Endodermal cell (in vitro differentiated cells): ENCODE measurements at places on chromosomes 16 and 17. TPM values are rescaled to one million over a fixed set of nuclear protein-coding genes. Genes with fewer than 3 reads are reported as not detected.

- no peak for DNase-seq
- H3K4me1 ChIP-seq, result no peaks in the 10 kb centered on the region
- H3K27me3 ChIP-seq, result peaks cover 24% of the 10 kb centered on the region
- no peaks in the 10 kb centered on the region for H3K36me3 ChIP-seq
- H3K4me3 ChIP-seq, result no peak overlapping the region
- H3K27ac ChIP-seq, result no peak overlapping the region
Observed at GRCh38 chr17:74417178-74418045, 14.5 kb upstream of the GPRC5C start.

DNA sequence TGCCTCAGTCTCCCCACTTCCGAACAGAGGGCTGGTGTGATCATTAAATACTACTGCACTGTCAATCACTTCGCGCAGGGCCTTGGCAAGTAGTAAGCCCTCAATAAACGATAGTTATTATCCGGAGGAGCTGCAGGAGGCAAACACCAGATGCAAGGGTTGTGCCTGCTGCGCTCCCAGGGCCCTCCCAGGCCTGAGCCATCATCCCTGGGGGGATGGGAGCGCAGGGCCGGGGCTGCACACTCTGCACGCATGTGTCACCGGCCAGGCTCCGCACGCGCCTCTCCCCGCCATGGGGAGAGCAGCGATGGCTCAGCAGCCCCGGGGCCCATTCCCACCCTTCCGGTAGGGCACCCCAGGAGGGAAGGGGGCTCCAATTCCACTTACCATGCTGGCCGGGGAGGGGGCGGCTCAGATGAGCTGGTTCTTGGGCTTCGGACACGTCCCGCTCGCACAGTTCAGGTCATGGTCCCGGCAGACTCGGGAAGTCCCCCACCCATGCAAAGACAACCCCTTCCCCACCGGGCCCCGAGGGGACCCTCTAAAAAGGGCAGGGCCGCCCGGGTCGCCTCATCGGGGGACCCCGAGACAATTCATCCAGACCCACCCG, 681 bp downstream of the XPO6 start:
- DNase-seq, result peak; percentile 68
- H3K27me3 ChIP-seq, result no peaks in the 10 kb centered on the region
- peaks cover 7% of the 10 kb centered on the region for H3K4me1 ChIP-seq
- peak overlapping the region; percentile 90 for H3K4me3 ChIP-seq

OVCA2 gene
- total RNA-seq, result 19.0 to 20.1 TPM (median 19.8 TPM) in 3 replicates

DNA sequence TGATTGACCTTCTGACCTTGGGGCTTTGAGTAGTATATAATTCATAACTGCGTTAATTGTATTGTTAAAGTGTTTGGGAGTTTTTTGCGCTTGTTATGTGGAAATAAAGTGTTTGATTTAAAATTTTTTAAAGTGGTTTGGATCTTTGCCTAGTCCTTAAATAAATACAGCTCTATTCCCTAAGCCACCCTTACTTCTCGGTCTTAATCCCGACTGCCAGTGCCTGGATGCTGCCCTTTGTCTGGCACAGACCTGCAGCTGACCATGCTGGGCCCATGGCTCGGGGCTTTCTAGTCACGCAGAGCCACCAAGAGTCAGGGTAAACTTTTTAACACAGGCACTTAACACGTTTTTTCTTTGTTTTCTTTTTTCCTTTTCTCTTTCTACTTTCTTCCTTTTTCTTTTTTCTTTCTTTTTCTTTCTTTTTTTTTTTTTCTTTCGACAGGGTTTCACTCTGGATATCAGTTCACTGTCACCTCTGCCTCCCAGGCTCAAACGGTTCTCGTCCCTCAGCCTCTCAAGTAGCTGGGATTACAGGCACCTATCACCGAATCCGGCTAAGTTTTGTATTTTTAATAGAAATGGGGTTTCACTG, 19.6 kb upstream of the SLC5A11 start:
- no peak overlapping the region for H3K4me3 ChIP-seq
- H3K27ac ChIP-seq, result no peak overlapping the region
- H3K27me3 ChIP-seq, result no peaks in the 10 kb centered on the region
- no peaks in the 10 kb centered on the region for H3K4me1 ChIP-seq

TTC19 gene
- 45.4 to 57.1 TPM (median 53.2 TPM) in 3 replicates for total RNA-seq

GRCh38 chr17:6473128-6473767, 29.0 kb downstream of the PIMREG start:
- no peaks in the 10 kb centered on the region for H3K27me3 ChIP-seq
- no peaks in the 10 kb centered on the region for H3K36me3 ChIP-seq
- peak; percentile 98 for DNase-seq
- H3K4me1 ChIP-seq, result peaks cover 6% of the 10 kb centered on the region
- H3K4me3 ChIP-seq, result no peak overlapping the region

- DNase-seq, result no peak
- peaks cover 28% of the 10 kb centered on the region for H3K36me3 ChIP-seq
- no peak overlapping the region for H3K27ac ChIP-seq
- no peak overlapping the region for H3K4me3 ChIP-seq
- no peaks in the 10 kb centered on the region for H3K27me3 ChIP-seq
Observed at GRCh38 chr16:88807626-88808453, 3.9 kb downstream of the APRT start.

CHMP1A gene
- 74.5 to 106 TPM (median 103 TPM) in 3 replicates for total RNA-seq

GRCh38 chr16:56311208-56312027, 113.9 kb downstream of the AMFR start:
- no peak overlapping the region for H3K4me3 ChIP-seq
- no peaks in the 10 kb centered on the region for H3K27me3 ChIP-seq
- H3K27ac ChIP-seq, result no peak overlapping the region

GRCh38 chr16:71709229-71709781, 15.2 kb downstream of the PHLPP2 start:
- no peak overlapping the region for H3K4me3 ChIP-seq
- H3K27ac ChIP-seq, result no peak overlapping the region
- H3K36me3 ChIP-seq, result no peaks in the 10 kb centered on the region

- H3K4me3 ChIP-seq, result no peak overlapping the region
- H3K27me3 ChIP-seq, result no peaks in the 10 kb centered on the region
- H3K4me1 ChIP-seq, result no peaks in the 10 kb centered on the region
- no peak for DNase-seq
Observed at GRCh38 chr17:34313164-34313563, 6.1 kb upstream of the CCL8 start.

- no peak overlapping the region for H3K4me3 ChIP-seq
- DNase-seq, result no peak
- H3K36me3 ChIP-seq, result no peaks in the 10 kb centered on the region
- no peaks in the 10 kb centered on the region for H3K27me3 ChIP-seq
Observed at GRCh38 chr16:13157082-13157481, 255.7 kb downstream of the SHISA9 start.

- no peaks in the 10 kb centered on the region for H3K27me3 ChIP-seq
- H3K4me3 ChIP-seq, result no peak overlapping the region
- peaks cover 9% of the 10 kb centered on the region for H3K4me1 ChIP-seq
- no peak for DNase-seq
- H3K27ac ChIP-seq, result no peak overlapping the region
Observed at GRCh38 chr17:80000981-80001775, 34.5 kb downstream of the TBC1D16 start.

- H3K4me3 ChIP-seq, result peak overlapping the region; percentile 8
- peaks cover 5% of the 10 kb centered on the region for H3K27me3 ChIP-seq
- DNase-seq, result peak; percentile 85
- no peak overlapping the region for H3K27ac ChIP-seq
- H3K36me3 ChIP-seq, result no peaks in the 10 kb centered on the region
Observed at GRCh38 chr17:726271-726919, 6.0 kb upstream of the TLCD3A start.

DNA sequence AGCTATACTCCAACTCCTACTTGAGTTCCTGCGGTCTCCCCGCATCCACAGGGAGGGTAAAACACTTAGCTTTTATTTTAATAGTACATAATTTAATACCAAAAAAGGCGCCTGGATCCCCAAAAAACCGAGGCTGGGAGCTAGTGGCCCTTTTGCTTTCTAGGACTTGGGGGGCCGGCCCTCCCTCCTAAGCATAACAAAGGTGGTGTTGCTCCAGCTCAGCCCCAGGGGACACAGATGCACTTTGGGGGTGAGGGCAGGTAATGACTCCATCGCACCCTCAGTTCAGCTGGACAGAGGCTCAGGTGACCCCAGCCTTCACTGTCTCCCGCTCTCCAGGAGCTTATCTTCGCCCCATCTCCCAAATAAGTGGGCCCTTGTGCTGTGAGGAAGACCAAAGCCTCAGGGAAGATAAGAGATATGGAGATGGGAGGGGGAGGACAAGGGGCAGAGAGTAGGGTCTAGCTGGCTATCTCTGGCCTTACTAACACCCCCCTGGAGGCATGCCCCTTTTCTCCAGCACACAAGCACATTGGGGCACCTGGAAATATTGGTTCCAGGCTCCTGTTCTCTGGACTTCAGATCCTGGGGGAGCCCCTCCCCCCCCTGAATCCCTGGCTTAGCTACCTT, 2.8 kb upstream of the NHERF1 start:
- DNase-seq, result no peak
- no peaks in the 10 kb centered on the region for H3K36me3 ChIP-seq
- H3K27ac ChIP-seq, result no peak overlapping the region
- no peaks in the 10 kb centered on the region for H3K27me3 ChIP-seq

KRTAP4-3 gene
- total RNA-seq, result not detected in 2 replicates

DNA sequence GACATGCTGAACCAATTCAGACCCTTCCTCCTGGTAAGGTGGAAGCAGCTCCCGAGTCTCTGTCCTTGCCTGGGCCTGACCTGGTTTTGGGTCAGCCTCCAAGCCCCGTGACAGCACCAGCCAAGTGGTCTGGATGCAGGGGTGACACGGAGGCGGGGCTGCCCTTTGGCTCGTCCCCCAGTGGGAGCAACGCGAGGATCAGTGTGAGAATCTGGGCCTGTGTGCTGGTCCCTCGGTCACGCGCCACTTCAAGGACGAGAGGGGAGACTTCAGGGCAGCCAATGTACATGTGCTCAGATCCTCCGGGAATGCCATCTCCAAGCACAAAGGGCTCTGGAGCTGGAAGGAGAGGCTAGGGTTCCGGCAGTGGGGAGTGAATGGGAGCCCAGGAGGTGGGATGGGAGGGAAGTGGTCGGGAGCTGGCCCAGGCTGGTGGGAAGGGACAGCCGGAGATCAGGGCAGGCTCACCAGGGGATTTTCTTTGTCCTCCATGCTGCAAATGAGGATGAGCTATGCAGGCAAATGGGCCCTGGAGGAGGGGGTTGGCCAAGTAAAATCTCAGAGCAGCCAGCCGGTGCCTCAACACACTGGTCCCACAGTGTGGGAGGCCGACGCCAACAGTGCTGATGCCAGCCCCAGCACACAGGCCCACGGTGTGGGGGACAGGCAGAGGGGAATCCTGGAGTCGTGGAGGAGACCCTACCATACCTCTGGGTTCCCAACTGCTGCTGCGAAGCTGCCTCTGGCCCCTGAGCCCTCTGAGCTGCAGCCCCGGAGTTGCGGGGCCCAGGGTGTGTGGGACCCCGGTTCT, 4.2 kb upstream of the NDRG4 start:
- peak overlapping the region; percentile 99 for H3K27ac ChIP-seq
- DNase-seq, result peak; percentile 62
- H3K36me3 ChIP-seq, result peaks cover 11% of the 10 kb centered on the region
- no peaks in the 10 kb centered on the region for H3K27me3 ChIP-seq
- H3K4me3 ChIP-seq, result no peak overlapping the region

KRTAP1-1 gene
- not detected in 3 replicates for total RNA-seq
